Muscle of leg (tissue), 16 donors: ENCODE measurements at places on chromosomes 3 and 15. TPM values are rescaled to one million over a fixed set of nuclear protein-coding genes. Genes with fewer than 3 reads are reported as not detected.
A peak's percentile ranks its signal among the peaks of the same experiment; 100 is the strongest.

GRCh38 chr3:141643391-141643790 lies 94.7 kb upstream of the RNF7 start:
- DNase-seq, result no peak

- DNase-seq, result no peak
Observed at GRCh38 chr3:17945799-17946399, 203.5 kb upstream of the TBC1D5 start.

DNA sequence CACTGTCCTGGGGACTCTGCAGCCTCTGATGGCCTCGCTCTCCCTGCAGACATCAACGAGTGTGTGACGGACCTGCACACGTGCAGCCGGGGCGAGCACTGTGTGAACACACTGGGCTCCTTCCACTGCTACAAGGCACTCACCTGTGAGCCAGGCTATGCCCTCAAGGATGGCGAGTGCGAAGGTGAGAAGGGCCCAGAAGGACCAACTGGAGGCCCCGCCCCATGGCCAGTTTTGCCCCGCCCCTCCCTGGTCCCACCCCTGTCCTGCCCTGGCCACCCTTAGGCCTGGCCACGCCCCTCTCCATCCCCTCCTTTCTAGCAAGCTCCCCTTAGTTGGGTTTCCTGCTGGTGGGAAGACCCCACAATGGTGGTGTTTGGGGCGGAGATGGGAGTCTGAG lies 77.5 kb downstream of the FBLN2 start:
- no peak for DNase-seq

GRCh38 chr3:147311716-147312115 lies 94.6 kb downstream of the ZIC4 start:
- no peak for DNase-seq

GRCh38 chr3:59052803-59053411 lies 3.1 kb upstream of the CFAP20DC start:
- peak; percentile 33 for DNase-seq

GRCh38 chr15:88834211-88834812 lies 31.1 kb downstream of the ACAN start:
- DNase-seq, result peak; percentile 53

DNA sequence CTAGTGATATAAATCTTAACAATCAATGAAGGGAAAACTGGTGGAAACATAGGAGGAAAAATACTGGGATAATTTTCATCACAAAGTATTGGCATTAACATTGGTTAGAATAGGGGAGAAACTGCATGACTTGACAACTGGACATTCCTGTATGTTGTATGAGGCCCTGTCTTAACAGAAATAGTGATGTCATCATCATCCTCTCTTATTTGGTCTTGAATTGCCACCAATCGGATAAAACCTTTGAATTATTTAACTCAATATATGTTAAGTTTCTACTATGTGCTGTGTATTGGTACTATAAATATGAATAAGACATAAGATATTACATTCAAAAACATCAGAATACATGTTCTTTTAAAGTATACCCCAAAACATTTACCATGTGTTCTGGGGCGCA lies 130.1 kb upstream of the CCDC54 start:
- no peak for DNase-seq

DNA sequence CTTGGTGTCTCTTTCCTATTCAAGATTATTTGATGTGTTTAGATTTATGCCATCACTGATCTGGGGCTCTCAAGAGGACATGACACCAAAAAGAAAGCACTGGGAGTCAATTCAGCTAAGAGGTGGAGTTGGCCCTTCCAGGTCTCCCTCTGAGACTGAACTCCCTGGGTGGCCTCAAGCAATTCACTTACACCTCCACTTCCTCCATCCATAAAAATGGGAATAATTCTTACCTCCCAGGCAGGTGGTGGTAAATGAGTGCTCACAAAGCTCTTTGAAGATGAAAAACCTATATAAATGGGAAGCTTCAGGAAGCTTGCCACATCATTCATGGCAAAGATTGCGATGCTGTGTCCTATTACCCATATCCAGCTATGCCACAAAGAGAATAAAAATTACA lies 59.2 kb upstream of the ICE2 start:
- no peak for DNase-seq

DNA sequence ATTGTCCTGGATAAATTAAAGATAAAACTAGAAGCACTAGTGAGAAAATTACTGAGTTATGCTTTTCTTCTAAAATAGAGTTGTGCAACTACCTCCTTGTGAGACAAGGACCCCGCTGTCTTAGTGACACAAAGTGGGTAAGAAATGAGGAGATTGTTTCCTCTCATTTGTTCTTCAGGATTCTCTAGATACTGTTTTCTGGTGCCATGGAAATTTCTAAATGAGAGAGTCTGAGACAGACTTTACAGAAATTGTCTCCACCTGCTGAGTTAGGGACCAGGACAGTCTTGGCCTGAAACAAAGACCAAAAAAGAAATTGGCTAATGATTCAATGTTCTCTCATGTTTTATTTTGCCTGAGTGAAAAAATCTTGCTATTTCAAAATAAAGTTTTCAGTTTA lies 427.5 kb downstream of the TUSC7 start:
- DNase-seq, result no peak

GRCh38 chr3:42503251-42503924 lies 945 bp downstream of the VIPR1 start:
- DNase-seq, result no peak

GRCh38 chr15:40114218-40114617 lies 5.5 kb upstream of the BMF start:
- no peak for DNase-seq

DNA sequence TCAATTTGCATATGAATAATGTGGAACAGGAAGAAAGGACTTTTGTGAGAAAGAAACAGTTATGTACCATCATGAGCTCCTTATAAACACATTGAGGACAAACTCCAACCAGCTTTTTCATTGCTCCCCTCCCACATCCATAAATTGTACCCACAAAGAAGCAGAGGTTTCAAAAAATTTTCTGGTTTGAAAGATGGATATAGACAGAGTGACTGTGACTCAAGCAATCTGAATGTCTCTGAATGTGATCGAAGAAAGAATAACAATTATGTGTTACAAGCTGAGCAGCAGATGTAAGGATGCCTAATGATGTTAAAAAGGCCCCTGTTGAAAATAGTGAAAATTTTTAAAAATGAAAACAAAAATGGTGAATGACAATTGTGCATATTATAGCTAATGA lies 127.4 kb downstream of the TFG start:
- no peak for DNase-seq

DNA sequence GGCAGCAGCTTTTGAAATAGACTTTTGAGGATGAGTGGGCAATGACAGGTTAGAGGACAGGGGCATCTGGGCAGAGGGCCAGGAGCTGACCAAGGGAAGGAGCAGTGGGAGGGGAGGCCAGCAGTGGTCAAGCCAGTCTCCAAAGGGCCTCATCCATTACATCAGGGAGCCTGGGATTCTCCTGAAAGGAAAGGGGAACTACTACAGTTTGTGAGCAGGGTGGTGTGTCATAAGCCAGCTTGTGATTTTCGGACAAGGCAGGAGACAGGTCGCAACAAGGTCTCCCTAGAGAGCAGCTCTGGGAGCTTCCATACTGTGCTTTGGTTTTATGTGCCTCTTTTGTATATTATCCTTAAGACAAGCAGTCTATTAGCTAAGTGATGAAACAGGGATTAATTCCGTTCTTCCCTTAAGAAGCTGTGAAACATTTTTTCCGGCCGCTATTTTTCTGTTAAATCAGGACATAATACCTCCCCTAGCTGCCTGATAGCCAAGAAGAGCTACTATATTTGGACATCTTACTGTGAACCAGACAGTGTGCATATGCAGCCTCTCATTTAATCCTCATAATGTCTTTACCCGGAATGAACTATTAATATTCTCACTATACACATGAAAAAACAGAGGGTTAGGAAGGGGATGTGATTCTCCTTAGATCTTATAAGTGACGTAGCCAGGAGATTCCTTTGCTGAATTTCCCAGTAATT lies 46.4 kb downstream of the C2CD4B start:
- DNase-seq, result no peak

GRCh38 chr3:190855151-190855550 lies 7.3 kb downstream of the GMNC start:
- DNase-seq, result no peak

DNA sequence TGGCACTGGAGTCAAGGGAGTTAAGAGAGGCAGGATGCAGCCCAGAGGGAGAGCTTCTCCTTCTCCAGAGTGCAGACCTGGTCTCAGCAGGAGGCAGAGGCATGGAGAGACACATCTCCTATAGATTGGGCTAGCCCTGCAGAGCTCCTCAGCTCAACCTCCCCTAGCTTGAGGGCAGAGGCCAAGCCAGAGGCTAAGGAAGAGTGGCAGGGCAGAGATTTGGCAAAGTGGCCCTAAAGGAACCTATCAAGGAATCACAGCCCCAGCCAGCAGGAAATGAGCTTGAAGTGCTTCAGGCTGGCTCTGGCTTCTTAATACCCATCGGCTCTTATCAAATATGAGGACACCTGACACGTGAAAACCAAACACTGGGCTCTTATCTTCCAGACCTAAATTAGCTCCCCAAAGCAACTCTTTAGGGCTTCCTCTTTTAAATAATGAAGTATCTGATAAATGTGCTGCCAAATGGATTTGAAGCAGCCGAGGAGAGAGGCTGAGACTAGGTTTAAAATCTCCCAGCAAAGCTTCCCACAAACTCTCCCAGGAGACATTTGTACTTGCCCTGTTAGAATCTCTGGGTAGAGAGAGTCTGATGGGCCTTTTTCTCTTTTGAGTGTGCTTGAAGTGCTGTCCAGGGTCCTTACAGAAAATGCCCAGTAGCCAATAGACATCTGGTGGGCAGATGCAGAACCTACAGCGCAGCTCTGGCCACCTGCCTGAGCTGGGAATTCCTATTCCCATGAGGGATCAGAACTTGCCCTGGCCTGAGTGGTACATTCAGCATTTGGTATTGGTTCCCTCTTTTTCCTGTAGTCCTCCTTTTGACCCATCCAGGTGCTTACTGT lies 271.4 kb downstream of the CLSTN2 start:
- peak; percentile 58 for DNase-seq

GRCh38 chr15:95541301-95541700 lies 789.2 kb upstream of the NR2F2 start:
- peak; percentile 16 for DNase-seq

DNA sequence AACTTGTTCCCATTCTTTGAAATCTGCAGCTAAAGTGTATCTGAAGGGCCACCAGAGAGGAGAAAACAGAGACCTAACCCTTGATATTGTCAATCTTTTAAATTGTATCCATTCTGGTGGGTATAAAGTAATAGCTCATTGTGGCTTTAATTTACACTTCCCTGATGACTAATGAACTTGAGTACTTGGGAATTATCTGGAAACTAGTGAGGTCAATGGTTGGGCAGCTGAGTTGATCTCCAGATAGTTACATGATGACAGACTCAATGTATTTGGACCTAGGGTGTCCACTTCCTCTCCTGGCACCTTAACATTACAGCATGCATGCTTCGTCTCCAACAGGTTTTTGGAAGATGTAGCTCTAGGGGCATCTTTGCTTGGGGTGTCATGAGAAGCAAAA lies 195.2 kb downstream of the PDCD6IP start:
- DNase-seq, result no peak

GRCh38 chr3:33441225-33441976 lies 1.2 kb upstream of the UBP1 start:
- no peak for DNase-seq

DNA sequence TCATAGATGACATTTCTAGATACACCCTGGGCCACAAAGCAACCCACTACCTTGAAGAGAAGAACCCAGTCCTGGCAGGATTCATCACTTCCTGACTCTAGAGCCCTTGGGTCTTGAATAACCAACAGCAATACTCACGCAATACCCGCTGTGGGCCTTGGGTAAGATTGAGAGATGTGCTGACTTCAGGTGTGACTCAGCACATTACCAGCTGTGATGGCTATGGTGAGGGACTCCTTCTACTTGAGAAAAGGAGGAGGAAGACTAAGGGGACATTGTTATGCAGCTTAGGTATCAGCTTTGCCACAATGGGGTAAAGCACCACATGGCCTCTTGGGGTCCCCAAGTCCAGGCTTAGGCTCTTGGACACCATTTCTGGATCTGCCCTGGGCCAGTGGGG lies 14.9 kb downstream of the C3orf33 start:
- no peak for DNase-seq

- DNase-seq, result no peak
Observed at GRCh38 chr15:43169888-43170287, 15.3 kb upstream of the CCNDBP1 start.

- no peak for DNase-seq
Observed at GRCh38 chr15:90617171-90617570, 87.4 kb downstream of the CRTC3 start.

DNA sequence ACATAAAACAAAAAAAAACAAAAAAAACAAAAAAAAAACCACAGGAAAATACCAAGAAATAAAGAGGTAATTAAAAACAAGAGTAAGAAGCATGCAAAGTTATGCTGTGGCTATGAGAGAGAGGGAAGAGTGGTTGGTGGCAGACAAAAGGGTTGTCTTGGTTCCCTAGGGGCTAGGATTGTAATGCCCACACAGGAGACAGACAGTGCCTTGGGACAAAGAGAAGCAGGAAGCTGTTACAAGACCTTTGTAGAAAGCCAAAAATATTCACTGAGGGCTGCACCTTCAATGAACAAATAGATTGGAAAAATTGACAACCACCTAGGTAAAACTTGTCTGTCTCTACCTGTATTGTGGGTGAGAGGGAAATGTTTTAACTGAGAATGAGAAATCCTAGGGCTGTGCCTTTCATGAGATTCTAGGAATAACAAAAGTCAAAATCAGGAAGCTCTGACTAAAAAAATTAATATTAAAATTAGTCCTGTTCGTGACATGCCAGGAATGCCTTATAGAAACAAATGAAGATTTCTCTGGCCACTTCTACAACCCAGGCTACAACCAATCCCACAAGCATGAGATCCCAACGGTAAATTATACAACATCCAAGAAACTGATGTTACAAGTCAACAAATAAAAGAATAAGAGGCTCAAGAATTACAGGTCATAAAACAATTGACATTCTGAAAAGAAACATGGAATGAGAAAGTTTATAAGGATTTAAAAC lies 45.0 kb upstream of the PRICKLE2 start:
- DNase-seq, result no peak

DNA sequence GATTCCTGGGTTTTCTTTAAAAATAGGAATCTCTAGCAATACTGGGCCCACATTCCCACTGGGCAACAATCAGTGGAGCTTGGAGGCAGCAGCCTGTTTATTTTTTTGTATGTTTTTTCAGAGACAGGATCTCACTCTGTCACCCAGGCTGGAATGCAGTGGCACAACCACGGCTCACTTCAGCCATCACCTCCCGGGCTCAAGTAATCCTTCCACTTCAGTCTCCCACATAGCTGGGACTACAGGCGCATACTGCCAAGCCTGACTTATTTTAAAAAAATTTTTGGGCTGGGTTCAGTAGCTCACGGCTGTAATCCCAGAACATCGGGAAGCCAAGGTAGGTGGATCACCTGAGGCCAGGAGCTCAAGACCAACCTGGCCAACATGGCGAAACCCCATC lies 29.1 kb upstream of the GNB5 start:
- no peak for DNase-seq

Gene FGF7
- polyA plus RNA-seq, result 44.4 TPM

Gene PLA2G4F
- polyA plus RNA-seq, result not detected

Gene CCR8
- not detected for polyA plus RNA-seq

Gene PLA2G4E
- 0.93 TPM for polyA plus RNA-seq

Gene GLDN
- 0.23 TPM for polyA plus RNA-seq

Gene SAMD7
- polyA plus RNA-seq, result not detected

Gene MYZAP
- 2.4 TPM for polyA plus RNA-seq

Gene SPTBN5
- 7.9 TPM for polyA plus RNA-seq

Gene RYR3
- 48.1 TPM for polyA plus RNA-seq

Gene FANCD2OS
- not detected for polyA plus RNA-seq

Gene EFHB
- polyA plus RNA-seq, result 0.58 TPM

Gene CPNE9
- polyA plus RNA-seq, result 0.06 TPM

Gene CDHR4
- 0.19 TPM for polyA plus RNA-seq

Gene C2CD4B
- 1.8 TPM for polyA plus RNA-seq
